ENCODE measurements at places on chromosomes 7 and 10. TPM values are rescaled to one million over a fixed set of nuclear protein-coding genes. Genes with fewer than 3 reads are reported as not detected.

DNA sequence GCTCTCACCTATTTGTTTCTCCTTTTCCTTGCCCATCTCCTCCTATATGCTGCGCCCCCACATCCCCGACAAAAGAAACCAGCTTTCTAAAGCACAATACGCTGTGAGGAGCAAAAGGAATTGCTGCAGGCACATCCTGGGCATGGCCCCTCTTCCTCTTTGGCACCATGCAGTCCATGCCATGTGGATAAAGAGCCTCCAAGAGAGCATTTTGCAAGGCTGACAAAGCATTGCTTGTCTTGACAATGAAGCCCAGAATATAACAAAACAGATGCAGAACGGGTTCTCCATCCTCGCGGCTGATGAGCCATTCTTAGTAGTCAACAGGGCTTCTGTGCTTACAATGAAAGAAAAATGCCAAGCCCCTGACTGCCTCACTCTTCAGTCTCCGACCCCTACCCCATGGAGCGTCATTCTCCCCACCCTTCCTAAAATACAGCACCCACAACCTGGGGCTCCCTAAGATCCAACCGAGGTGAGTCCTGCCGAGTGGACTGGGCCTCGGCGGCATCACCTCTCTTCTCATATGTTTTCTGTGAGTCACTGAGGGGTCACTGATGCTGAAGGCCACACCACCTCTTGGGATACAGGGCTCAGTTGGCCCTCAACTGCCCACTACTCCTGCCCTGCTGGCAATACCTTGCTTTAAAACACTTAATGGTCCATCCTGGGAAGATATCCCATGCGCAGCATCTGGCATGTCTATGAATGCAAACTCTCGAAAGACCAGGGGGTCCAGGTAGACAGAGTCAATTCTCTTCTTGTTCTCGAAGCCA is 47.5 kb downstream of the GSDME start:
- H3K36me3 ChIP-seq, result no peaks in the 10 kb centered on the region
- DNase-seq, result no peak
- no peaks in the 10 kb centered on the region for H3K27me3 ChIP-seq
- no peaks in the 10 kb centered on the region for H3K4me1 ChIP-seq
- H3K27ac ChIP-seq, result no peak overlapping the region
- no peak overlapping the region for H3K4me3 ChIP-seq

GRCh38 chr7:124322561-124322960 is 289.7 kb upstream of the TMEM229A start:
- H3K27me3 ChIP-seq, result no peaks in the 10 kb centered on the region
- no peaks in the 10 kb centered on the region for H3K36me3 ChIP-seq
- no peak overlapping the region for H3K27ac ChIP-seq

- no peak overlapping the region for H3K4me3 ChIP-seq
- DNase-seq, result no peak
- H3K4me1 ChIP-seq, result peaks cover 3% of the 10 kb centered on the region
- H3K36me3 ChIP-seq, result no peaks in the 10 kb centered on the region
Observed at GRCh38 chr7:47451851-47452205, 130.1 kb downstream of the TNS3 start.

- H3K36me3 ChIP-seq, result no peaks in the 10 kb centered on the region
- H3K27ac ChIP-seq, result no peak overlapping the region
- H3K4me1 ChIP-seq, result no peaks in the 10 kb centered on the region
- H3K27me3 ChIP-seq, result no peaks in the 10 kb centered on the region
Observed at GRCh38 chr7:139541600-139542307, 18.3 kb downstream of the CLEC2L start.

GRCh38 chr10:75197066-75197465 is 13.5 kb upstream of the VDAC2 start:
- no peaks in the 10 kb centered on the region for H3K36me3 ChIP-seq
- H3K4me1 ChIP-seq, result no peaks in the 10 kb centered on the region
- no peak overlapping the region for H3K27ac ChIP-seq
- H3K4me3 ChIP-seq, result no peak overlapping the region
- no peaks in the 10 kb centered on the region for H3K27me3 ChIP-seq

- H3K4me1 ChIP-seq, result no peaks in the 10 kb centered on the region
- H3K4me3 ChIP-seq, result peak overlapping the region; percentile 10
- no peaks in the 10 kb centered on the region for H3K36me3 ChIP-seq
Observed at GRCh38 chr10:109457302-109457638, 466.0 kb downstream of the XPNPEP1 start.

DNA sequence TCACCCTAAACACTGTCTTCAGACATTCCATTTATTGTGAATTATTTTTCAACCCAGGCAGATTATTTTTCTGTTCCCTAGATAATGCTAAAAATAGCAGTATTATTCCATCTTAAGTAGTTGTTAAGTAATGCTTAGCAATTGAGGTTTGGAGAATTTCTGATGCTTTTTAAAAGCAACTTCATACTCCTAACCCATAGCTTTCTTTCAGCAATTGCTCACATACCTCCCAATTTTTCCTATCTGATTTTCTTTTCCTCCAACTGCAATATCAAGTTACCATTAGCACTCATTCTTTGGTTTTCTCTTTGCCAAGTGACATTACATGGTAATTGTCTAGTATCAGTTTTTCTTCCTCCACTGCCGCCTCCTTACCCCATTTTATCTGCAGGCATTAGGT is 104.7 kb downstream of the GPR85 start:
- H3K36me3 ChIP-seq, result no peaks in the 10 kb centered on the region
- DNase-seq, result no peak
- H3K27me3 ChIP-seq, result no peaks in the 10 kb centered on the region
- no peak overlapping the region for H3K4me3 ChIP-seq
- no peaks in the 10 kb centered on the region for H3K4me1 ChIP-seq

- no peaks in the 10 kb centered on the region for H3K36me3 ChIP-seq
- no peak overlapping the region for H3K27ac ChIP-seq
- no peak overlapping the region for H3K4me3 ChIP-seq
- no peak for DNase-seq
- H3K4me1 ChIP-seq, result no peaks in the 10 kb centered on the region
Observed at GRCh38 chr10:70508912-70509756, 30.6 kb downstream of the PALD1 start.

ZP3 gene
- total RNA-seq, result 2.0 TPM

COPS6 gene
- 79.7 TPM for total RNA-seq

DNA sequence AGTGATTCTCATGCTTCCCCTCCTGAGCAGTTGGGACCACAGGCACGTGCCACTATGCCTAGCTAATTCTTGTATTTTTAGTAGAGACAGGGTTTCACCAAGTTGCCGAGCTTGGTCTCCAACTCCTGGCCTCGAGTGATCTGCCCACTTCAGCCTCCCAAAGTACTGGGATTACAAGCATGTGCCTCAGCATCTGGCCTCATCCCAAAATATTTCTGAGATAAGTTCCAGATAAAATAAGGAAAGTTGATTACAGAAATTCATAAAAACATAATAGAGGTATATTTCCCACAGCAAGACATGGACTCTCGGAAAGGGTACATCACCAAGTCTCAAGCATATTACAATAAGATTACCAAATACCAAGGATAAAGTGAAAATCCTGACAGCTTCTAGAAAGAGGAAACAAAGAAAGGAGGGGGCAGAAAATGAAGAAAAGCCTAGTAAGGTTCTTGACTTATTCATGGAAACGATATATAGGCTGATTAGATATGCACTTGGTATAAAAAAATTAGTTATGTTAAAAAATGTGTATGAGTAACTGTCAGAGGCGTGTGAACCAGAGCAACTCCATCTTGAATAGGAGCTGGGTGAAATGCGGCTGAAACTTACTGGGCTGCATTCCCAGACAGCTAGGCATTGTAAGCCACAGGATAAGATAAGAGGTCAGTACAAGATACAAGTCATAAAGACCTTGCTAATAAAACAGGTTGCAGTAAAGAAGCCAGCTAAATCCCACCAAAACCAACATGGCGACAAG is 35.0 kb downstream of the IQUB start:
- H3K27me3 ChIP-seq, result no peaks in the 10 kb centered on the region
- no peak overlapping the region for H3K27ac ChIP-seq
- DNase-seq, result no peak
- H3K36me3 ChIP-seq, result no peaks in the 10 kb centered on the region
- no peaks in the 10 kb centered on the region for H3K4me1 ChIP-seq

- no peak for DNase-seq
- no peak overlapping the region for H3K27ac ChIP-seq
Observed at GRCh38 chr7:16638282-16639280, 7.0 kb downstream of the ANKMY2 start.

SMKR1 gene
- total RNA-seq, result not detected

ICA1 gene
- total RNA-seq, result 15.9 TPM

MYPN gene
- not detected for total RNA-seq

- DNase-seq, result no peak
- H3K4me1 ChIP-seq, result no peaks in the 10 kb centered on the region
- H3K27me3 ChIP-seq, result no peaks in the 10 kb centered on the region
- H3K27ac ChIP-seq, result no peak overlapping the region
- no peak overlapping the region for H3K4me3 ChIP-seq
Observed at GRCh38 chr10:71290806-71291527, 28.1 kb upstream of the SLC29A3 start.

DNA sequence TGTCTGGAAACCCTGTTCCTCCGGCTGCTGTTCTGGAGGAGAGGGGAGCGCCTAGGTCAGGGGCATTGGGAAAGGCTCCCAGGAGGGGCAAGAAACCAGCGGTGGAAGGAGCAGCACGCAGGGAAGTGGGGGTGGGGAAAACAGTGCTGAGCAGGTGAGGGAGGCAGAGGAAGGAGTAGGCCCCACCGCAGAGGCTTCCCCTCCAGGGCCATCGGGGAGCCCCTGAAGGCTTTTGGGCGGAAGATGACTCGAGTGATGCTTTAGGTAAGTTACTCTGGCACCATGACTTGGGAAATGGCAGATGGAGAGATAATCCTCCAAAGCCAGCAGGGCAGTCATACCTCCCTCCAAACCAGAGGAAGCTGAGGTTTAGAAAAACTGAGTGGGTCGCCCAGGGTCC is 106.5 kb upstream of the ANLN start:
- H3K27ac ChIP-seq, result no peak overlapping the region
- H3K4me3 ChIP-seq, result no peak overlapping the region
- no peaks in the 10 kb centered on the region for H3K27me3 ChIP-seq
- no peak for DNase-seq
- no peaks in the 10 kb centered on the region for H3K36me3 ChIP-seq

PLXNA4 gene
- total RNA-seq, result 30.1 TPM

DNA sequence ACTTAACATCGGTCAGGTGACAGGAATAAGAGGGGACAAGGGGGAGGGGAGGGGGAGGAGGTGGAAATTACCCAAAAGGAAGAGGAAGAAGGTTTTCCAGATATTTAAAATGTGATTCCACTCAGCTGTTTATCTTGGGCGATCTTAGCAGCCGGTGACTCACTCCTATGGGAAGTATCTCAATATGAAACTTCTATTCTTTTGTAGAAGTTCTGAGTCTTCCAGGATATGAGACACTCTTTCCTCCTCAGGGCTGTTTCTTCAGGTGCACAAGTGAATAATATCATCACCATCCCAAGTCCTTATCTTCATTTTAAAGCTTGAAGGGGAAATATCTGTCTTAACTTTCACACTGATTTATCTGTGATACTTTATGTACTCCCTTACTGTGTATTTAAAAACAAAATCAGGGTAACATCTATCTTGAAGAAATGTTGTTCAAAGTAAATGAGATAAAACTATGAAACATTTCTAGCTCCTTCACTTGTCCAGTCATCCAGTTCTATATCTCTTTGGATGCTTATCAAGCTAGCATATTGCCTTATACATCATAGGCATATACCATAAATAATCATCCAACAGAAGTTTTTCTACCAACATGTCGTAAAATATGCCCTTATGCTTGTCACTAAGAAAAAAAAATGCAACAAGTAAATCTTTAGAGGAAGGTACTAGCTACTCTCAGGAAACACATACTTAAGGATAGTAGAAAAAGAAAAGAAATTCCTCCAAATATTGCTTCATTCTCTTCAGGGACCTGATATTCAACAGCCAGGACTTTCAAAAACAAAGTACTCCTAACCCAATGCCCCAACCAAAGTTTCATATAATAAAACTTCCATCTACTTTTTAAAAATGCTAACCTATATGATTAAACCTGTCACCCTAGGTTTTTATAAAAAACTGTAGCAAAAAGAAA is 13.7 kb downstream of the DOCK4 start:
- no peak for DNase-seq
- no peaks in the 10 kb centered on the region for H3K36me3 ChIP-seq
- H3K4me3 ChIP-seq, result no peak overlapping the region
- no peak overlapping the region for H3K27ac ChIP-seq
- no peaks in the 10 kb centered on the region for H3K4me1 ChIP-seq
- H3K27me3 ChIP-seq, result no peaks in the 10 kb centered on the region

DNA sequence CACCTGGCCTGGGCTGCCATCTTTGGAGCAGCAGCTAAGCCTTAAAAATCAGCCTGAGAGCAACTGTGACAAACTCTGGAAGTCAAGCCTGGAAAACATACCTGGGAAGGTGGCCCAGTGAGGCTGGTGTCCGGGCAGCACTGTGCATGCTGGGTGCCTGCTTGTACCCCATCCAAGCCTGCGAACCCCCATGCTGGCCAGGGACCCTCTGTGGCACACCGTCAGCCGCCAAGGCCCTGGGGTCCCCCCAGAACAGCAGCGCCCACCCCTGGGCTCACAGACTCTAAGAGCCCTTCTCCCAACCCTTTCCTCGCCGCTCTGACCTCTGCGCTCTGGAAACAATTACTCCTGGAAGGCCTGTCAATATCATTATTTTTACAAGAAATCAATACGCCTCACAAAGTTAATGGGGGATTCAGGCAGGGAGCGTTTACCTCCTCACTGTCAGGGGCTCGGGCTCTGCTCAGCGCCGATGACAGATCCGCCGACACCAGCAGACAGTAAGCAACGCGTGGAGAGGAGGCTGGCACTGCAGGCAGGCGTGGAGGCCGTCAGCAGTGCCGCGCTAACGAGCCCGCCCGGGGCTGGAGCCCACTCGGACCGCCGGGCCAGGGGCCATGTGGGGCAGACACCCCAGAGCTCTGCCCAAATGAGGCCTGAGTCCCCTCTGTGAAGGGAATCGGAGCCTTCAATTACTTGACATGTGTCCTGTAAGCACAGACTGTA is 54.4 kb downstream of the EBF3 start:
- H3K27me3 ChIP-seq, result no peaks in the 10 kb centered on the region
- no peak for DNase-seq
- H3K4me3 ChIP-seq, result no peak overlapping the region

- DNase-seq, result no peak
- H3K4me1 ChIP-seq, result no peaks in the 10 kb centered on the region
- H3K36me3 ChIP-seq, result no peaks in the 10 kb centered on the region
Observed at GRCh38 chr10:128624656-128625530, 498.7 kb upstream of the MKI67 start.

MKX gene
- 4.5 TPM for total RNA-seq

GRCh38 chr7:19307554-19307953 is 162.3 kb upstream of the FERD3L start:
- H3K27ac ChIP-seq, result no peak overlapping the region
- peaks cover 2% of the 10 kb centered on the region for H3K27me3 ChIP-seq
- H3K36me3 ChIP-seq, result no peaks in the 10 kb centered on the region
- DNase-seq, result no peak

- H3K4me1 ChIP-seq, result no peaks in the 10 kb centered on the region
- H3K27me3 ChIP-seq, result no peaks in the 10 kb centered on the region
- no peak for DNase-seq
- H3K4me3 ChIP-seq, result no peak overlapping the region
- H3K36me3 ChIP-seq, result no peaks in the 10 kb centered on the region
- H3K27ac ChIP-seq, result no peak overlapping the region
Observed at GRCh38 chr7:525740-526139, 6.1 kb upstream of the PDGFA start.
